Activated T-helper 2 cell treated with anti-CD3 and anti-CD28 coated beads, Interferon-gamma antibody, Interleukin-2, Interleukin-4, amounts not matched to agents 10 μg/mL and 5 μg/mL and 100 μg/mL, durations not matched to agents 14 hours and 24 hours and 36 hours (primary cell): ENCODE measurements at places on chromosomes 7 and 10. TPM values are rescaled to one million over a fixed set of nuclear protein-coding genes. Genes with fewer than 3 reads are reported as not detected.

The FGL2 gene
- 1.1 and 1.2 TPM in 2 replicates for total RNA-seq

The MMP21 gene
- total RNA-seq: 0.11 TPM in 2 replicates

DNA sequence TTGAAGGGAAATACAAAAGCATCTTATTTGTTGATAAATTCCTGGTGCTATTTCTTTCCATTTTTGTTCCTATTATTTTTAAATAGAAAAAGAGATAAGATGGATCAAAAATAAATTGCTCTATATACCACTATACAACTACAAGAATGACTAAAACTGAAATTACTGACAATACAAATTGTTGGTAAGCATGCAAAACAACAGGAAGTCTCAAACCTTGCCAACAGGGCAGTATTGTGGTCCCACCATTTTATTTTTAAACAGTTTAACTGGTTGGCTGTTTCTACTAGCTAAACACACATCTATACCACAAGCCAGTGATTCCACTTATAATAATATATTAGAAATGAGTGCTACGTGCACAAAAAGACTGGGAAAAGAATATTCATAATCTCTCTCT, 213.0 kb downstream of the JAZF1 start:
- peaks cover 20% of the 10 kb centered on the region for H3K4me1 ChIP-seq
- peaks cover 27% of the 10 kb centered on the region for H3K27me3 ChIP-seq
- H3K4me3 ChIP-seq: no peak overlapping the region
- no peak for DNase-seq
- no peaks in the 10 kb centered on the region for H3K36me3 ChIP-seq

DNA sequence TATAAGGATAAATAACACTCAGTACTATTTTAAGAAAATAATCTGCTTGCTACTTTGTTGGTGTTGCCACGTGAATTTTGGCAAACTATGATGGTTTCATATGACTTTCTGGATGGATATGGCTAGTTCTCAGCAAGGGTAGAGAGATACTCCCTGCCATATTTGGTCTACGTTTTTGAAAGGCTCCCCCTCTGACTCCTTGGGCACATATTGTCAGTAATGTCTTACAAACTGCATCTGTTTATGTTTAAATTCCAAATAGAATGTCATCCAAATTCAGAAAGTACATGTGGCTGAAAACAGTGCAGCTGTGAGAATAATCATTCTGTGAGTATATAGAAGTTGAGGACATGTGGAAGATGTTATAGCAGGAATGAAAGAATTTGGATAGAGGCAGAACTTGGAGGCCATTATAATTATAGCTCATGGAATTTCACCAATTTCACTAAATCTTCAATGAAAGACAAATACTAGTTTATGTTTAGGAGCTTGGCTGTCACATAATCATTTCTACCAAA, 107.8 kb downstream of the SRI start:
- no peaks in the 10 kb centered on the region for H3K36me3 ChIP-seq
- no peak overlapping the region for H3K27ac ChIP-seq
- peaks cover 2% of the 10 kb centered on the region for H3K4me1 ChIP-seq
- no peak for DNase-seq

- DNase-seq: no peak
- peaks cover 3% of the 10 kb centered on the region for H3K4me1 ChIP-seq
- no peaks in the 10 kb centered on the region for H3K27me3 ChIP-seq
These were observed 70.1 kb downstream of the VPS41 start for GRCh38 chr7:38838725-38839385.

- H3K27ac ChIP-seq: no peak overlapping the region
- peaks cover 2% of the 10 kb centered on the region for H3K27me3 ChIP-seq
- no peaks in the 10 kb centered on the region for H3K36me3 ChIP-seq
- no peak for DNase-seq
- H3K4me3 ChIP-seq: no peak overlapping the region
- H3K4me1 ChIP-seq: peaks cover 5% of the 10 kb centered on the region
These were observed 166.2 kb downstream of the CTTNBP2 start for GRCh38 chr7:117707080-117707479.
